Mucosa of gallbladder (tissue), 1 donor: ENCODE measurements at places on chromosomes 12 and 14.

GRCh38 chr14:96501217-96501739, 904 bp upstream of the PAPOLA start:
- DNase-seq: no peak

DNA sequence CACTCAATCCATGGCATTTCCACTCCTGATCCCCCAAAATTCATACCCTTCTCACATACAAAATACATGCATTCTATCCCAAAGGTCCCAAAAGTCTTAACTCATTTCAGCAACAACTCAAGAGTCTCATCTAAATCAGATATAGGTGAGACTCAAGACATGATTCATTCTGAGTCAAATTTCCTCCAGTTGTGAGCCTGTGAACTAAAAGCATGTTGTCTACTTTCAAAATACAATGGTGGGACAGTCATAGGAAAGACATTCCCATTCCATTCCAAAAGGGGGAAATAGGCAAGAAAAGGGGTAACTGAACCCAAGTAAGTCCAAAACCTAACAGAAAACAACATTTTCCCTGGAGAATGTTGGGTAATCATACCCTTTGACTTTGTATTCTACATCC, 103.3 kb downstream of the C12orf75 start:
- no peak for DNase-seq

GRCh38 chr14:52121441-52121840, 52.6 kb upstream of the NID2 start:
- no peak for DNase-seq

DNA sequence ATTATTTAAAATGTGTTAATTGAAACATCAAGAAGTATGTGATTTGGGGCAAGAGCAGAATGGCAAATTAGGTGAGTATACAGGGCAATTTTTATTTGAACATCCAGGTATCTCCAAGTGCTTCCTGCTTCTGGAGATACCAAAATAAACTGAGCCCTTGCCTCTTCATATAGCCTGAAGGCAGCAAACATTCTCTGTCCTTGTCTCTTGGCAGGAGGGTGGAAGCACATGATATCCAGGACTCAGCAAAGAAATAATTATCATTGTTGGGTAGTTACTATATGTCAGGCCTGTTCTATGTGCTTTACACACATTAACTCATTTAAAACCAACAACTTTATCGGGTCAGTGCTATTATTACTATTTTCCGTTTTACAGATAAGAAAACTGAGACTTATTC, 12.5 kb downstream of the LIN7A start:
- no peak for DNase-seq

DNA sequence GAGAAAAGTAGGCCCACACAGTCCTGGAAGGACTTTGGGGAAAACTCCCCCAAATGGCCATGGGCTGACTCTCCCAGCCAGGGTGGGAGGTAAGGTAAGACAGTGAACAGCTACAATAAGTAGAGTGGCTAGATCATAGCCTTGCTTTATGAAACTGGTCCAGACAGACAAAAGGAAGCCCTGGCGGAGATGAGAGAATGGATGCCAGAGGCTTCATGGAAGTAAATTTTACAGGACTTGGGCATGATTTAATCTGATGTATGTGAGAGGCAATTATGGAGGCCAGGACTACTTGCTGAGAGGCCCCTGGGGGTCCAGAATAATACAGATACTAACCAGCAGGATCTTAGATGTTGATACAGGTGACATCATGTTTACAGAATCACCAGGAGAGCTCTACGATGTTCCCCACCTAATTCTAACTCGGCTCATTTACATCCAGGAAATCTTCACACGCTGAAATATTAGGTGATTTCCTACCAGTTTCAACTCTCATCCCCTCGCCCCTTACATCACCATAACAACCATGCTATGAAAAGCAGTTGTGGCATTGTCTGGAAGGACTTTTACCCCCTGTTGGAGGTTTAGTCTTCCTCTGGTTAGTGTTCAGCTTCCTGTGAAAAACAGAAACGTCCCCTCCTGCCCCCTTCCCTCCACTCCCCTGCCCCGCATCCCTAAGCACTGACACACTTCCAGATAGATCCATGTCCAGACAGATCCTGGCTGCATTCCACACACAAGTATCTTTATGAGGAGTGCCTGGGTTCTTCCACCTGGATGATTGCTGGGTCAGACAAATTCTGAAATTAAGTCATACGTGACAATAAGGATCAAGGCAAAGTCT, 39.5 kb upstream of the NT5DC3 start:
- no peak for DNase-seq

- DNase-seq: no peak
Measured at GRCh38 chr12:116689979-116690744, 47.7 kb downstream of the SPRING1 start.

- DNase-seq: no peak
Measured at GRCh38 chr14:79466938-79467527, 744.3 kb downstream of the DIO2 start.

DNA sequence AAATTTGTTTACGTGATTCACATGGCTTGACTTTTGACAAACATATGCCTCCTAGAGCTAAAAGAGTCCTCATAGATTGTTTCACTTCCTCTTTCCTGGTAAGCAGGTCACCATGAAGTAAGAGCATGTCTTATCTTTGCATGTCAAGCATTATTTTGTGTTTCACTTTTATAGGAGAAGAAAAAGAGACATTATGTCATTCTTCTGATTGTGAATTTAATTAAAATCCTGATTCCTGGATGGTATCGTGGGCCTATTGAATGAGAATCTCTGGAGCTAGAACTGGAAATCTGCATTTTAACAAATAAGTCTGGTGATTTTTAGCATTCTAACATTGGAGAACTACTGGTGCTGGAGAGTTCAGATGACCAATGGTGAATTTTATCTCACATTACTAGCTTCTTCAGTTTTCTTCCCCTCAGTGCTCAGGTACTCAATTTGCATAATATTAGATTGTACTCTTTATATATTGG, 218.6 kb upstream of the ATP2B1 start:
- DNase-seq: no peak

DNA sequence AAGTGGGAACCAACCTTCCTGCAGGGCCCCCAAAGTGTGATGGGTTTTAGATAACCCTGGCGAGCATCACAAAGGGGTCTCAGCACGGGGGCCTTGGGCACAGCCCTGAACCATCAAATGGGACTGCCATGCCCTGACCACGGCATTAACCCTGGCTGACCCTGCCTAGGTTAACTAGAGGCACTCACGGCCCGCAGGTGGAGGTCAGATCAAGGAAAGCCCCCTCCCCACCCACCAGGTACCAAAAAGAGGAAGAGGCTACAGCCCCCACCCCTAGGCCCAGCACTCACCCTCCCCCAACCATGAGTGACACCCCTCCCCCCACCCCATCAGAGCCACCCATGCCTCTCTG, 42.5 kb downstream of the CCNK start:
- DNase-seq: no peak

GRCh38 chr12:49093792-49094159, 825 bp downstream of the DHH start:
- no peak for DNase-seq

- DNase-seq: no peak
Measured at GRCh38 chr12:3202734-3203446, 125.7 kb downstream of the TSPAN9 start.

DNA sequence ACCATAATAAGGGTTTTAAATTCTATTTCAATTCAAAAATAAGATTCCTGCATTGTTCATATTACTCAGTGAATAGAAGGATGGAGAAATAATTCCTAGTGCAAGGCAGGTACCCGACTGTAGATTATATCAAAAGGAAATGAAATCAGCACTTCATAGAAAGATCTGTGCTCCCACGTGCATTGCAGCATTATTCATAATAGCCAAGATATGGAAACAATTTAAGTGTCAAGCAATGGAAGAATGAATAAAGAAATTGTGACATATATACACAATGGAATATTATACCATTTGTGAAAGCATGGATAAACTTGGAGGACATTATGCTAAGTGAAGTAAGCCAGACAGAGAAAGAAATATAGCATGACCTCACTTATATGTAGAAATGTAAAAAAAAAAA, 53.8 kb downstream of the SLC6A15 start:
- no peak for DNase-seq

DNA sequence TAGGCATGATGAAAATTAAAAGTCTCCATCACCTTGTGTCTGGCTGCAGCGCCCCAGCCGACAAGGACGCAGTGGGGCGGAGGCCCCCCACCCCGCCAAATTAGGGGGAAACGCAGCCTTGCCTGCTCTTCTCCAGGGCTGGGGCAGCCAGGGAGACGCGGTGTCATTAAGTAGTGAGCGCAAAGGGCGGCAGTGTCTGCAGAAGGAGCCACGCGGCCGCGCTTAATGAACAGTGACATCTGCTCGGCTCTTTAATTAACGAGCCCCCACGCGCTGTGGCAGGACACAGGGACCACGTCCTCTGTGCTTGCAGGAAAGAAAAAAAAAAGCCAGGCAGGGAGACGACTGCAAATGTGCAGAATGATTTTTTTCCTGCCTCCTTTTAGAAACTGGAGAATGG, 93.4 kb upstream of the NCOR2 start:
- DNase-seq: no peak

DNA sequence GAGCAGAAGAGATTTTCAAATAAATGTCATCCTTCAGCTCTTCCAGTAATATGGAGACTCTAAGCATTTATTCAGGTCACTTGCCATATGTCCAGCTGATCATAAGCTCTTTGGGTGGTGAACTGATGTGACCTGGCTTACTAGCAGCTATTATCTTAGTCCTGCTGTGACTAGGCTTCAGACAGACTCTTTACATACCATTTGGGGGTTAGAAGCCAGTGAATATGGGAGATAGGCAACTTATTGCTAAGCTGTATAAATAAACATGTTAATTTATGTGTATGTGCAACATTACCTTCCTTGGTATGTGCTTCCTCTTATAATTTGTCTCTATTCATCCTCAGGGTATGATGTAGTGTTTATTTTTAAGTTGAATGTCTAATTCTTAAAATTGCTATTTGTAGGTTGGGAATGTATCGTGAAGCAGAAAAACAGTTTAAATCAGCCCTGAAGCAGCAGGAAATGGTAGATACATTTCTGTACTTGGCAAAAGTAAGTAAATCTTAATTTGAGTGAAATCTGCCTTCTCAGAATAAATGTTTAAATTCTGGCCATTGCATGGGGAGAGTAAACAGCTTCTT, 32.4 kb downstream of the TTC8 start:
- DNase-seq: no peak

DNA sequence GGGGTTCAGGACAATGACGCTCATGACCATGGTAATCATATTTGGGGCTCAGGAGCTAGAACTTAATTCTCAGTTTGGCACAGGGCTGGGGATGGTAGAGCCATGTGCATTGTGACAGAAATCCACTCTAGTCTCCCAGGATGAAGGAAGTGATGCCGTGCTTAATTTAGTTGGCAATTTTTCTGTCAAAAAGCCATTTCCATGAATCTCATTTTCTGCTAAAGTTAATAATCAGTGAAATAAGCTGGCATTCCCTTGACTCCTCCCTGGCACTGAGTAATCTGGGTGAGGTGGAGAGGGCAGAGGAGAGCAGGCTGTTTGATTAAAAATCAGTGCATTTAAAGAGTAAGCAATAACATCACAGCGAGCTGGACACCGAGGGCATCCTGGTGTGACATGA, 45.0 kb upstream of the GPR68 start:
- no peak for DNase-seq

- DNase-seq: no peak
Measured at GRCh38 chr12:26953447-26953846, 15.2 kb downstream of the FGFR1OP2 start.

- no peak for DNase-seq
Measured at GRCh38 chr12:24198070-24198469, 248.6 kb upstream of the SOX5 start.

DNA sequence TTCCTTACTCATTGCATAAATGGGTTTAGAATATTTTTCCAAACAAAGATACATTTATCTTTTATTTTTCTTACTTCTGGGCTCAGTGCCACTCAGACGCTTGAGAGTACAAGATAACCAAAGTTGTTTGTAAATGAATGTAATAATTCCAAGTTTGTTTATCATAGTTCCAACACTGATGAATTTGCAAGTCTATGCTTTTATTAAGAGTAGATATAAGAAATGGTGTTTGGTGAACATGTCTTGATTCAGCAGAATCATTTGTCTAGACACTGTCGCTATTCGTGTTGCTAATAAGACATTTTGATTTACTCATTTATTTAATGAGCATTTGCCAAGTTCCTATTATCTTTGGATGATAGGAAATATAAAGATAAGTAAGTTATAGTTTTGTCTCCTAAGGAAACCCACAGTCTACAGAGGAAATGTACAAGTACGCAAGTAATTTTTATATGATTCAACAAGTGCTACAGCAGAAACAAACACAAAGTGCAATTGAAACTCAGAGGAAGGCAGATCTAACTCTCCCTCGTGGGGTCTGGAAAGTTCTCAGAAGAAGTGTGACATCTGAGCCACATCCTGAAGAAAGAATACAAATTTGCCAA, 132.8 kb upstream of the FSCB start:
- no peak for DNase-seq

- no peak for DNase-seq
Measured at GRCh38 chr14:59301354-59301753, 112.9 kb downstream of the DAAM1 start.

DNA sequence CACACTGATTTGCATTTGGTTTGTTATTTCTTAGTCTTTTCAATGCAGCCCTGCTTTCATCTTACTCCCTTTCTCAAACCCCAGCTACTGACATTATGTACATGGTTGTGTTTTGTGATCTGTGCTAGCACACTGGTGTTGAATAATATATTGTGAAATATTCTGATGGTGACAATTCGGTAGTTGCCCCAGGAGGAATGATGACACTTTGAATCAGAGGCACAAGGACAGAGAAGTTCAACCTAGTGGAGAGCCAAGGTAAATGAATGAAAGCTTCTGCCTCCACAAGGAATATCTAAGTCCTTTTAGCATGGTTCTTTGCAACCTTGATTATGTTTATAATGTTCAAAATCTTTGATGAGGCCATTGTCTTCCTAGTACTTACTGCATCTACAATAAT, 159.9 kb downstream of the PDE3A start:
- DNase-seq: no peak

DNA sequence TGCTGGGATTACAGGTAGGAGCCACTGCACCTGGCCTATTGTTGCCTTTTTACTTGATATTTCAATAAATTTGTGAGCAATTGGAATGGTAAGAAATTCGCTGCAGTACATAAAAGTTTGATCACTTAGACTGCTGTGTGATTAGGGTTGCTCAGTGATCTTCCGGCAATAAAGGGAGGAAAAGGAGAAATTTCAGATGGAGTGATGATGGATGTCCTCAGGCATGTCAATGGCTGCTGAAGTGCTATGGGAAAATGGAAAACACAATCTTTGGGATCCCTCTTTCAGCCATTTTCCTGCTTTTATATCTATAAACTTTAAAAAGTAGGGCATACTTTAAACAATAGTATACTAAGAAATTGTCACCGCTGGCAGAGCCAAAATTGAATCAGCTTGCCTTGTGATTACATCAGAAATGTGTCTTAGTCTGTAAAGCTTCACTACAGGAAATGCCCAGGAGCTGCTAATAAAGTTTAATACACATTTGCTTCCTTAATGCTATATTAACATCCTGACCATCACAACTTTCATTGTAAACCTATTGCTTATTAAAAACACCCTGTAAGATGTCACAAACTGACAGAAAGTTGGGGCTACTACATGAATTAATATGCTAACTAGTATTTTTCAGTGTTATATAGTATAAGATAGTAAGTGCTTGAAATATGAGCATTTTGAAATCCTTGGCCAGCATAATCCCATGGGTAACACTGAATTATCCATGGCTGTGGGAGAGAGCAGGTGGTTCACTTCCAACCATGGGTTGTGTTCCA, 13.7 kb upstream of the FBXL14 start:
- no peak for DNase-seq
